BE2C (cell line): ENCODE measurements at places on chromosomes 11 and 22.

DNA sequence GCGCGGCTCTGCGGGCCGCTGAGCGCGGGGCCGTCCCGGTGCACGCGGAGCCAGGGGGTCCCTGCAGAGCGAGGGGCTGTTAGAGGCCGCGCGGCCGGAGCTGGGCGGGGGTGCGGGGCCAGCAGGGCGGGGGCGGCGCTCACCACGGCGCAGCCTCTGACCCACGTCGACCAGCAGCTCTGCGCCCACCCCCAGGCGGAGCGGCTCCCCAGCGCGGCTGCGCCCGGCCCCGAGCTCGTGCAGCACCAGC lies 385 bp upstream of the SCO2 start:
- no peak for DNase-seq

DNA sequence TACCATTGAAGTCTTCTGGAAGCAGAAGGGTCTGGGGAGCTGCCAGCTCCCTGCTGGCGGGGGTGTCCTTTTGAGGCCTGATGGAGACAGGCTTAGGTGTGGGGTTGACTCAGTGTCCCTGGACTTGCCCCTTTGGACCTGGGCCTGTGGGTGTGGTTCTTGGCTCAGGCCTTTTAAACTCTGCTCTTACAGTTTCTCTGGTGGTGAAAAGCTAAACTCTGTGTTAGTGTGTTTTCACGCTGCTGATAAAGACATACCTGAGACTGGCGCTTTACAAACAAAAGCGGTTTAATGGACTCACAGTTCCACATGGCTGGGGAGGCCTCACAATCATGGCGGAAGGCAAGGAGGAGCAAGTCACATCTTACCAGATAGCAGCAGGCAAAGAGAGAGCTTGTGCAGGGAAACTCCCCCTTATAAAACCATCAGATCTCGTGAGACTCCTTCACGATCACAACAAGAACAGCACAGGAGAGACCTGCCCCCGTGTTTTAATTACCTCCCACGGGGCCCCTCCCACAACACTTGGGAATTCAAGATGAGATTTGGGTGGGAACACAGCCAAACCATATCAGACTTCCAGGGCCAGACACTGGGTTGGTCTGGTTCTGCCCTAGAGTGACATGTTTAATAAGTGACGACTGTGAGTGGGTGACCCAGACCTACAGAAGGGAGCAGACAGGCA lies 26.5 kb downstream of the GRAMD4 start:
- no peak for DNase-seq

DNA sequence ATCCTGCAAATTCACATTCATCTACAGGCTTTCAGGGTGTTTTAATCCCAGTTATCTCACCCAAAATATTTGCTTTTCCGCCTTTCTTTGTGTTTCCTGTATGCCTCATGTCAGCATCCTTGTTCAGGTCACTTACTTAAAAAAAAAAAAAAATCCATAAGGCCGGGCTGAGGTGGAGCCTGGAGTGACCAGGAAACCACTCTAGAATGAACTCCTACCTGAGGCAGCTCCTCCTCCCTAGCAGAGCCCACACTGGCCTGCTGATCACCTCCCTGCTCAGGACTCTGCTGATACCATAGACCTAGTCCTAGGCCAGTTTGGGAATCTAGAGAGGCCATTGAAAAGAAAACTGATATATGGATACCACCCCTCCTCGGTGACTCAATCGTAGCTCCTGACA lies 8.7 kb upstream of the DGAT2 start:
- DNase-seq: no peak

- no peak for DNase-seq
These were observed 39.0 kb downstream of the WT1 start for GRCh38 chr11:32396331-32396730.

DNA sequence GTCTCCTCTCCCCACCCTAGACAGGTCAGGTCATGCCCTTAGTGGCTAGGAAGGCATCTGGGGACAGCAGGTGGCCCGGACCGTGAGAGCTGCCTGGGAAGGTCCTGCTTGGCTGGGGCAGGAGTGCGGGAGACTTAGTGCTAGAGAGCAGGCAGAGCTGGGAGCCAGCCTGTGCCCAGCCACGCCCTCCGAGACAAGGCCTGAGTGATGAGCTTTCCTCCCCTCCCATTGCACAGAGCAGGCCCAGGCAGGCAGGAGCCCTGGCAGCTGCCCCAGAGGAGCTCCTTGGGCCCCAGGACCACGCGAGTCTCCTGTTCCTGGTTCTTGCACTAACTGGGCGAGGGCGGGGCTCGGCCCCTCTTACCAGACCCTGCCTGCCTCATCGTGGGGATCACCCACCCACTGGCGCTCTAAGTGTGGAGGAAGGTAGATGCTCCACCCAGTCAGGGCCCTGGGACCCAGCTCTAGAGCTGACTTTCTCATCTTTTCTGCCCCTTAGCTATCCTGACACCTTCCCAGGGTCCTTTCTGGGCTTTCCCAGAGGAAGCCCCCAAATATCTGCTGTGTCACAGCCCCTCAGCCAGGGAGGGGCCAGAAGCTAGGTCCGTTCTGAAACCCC lies 44.9 kb downstream of the MACROD1 start:
- DNase-seq: peak; percentile 40

GRCh38 chr11:44033411-44033850 lies 14.3 kb upstream of the ACCSL start:
- DNase-seq: no peak

DNA sequence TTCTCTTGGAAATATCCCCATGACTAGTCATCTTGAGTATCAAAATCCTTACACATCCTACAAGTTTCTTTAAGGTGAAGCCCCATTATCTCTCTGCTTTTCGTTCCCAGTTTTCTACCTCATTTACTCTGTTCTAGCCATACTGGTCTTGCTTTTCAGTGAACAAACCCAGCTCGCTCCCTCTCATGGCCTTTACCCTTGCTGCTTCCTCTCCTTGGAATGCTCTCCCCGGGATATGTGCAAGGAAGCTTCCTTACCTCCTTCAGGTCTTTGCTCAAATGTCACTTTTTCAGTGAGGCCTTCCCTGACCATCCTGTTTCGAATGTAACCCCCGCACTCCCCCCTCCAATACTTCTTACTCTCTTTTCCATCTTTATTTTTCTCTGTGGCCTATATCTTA lies 331.8 kb downstream of the DYNC2H1 start:
- DNase-seq: no peak

- DNase-seq: no peak
These were observed 20.3 kb upstream of the SLN start for GRCh38 chr11:107731941-107732688.

DNA sequence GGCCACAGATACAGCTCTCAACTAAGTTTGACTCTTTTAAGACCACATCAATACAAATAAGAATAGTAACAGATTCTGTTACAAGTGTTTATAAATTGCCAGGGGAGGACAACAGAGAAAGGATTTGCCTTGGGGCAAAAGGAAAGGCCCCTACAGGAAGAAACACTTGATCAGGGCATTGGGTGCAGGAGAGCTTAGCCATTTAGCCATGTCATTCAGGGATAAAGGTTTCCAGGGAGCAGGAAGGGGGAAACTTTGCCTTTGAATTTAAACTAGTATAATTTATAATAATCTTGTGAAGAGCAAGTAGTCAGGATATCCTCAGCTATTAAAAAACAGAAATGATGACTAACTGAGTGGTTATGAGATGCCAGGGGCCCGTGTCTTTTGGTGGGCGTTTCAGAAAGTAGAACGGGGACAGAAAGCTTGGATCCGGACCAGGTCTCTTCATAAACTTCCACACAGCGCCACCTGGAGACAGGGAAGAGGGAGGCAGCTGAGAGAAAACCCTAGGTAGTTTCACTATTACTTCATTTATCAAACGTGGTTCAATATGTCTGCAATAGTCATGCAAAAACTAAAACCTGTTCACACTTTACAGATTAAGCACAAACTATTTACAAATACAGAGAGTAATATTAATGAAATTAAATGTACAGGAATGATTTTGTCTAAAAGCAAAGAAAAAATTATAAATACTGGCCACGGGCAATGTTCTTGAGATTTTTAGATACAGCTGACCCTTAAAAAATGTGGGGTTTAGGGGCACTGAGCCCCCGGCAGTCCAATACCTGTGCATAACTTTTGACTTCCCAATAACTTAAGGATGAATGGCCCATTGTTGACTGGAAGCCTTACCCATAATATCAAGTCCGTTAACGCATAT lies 11.0 kb upstream of the SLC5A4 start:
- DNase-seq: peak; percentile 70

DNA sequence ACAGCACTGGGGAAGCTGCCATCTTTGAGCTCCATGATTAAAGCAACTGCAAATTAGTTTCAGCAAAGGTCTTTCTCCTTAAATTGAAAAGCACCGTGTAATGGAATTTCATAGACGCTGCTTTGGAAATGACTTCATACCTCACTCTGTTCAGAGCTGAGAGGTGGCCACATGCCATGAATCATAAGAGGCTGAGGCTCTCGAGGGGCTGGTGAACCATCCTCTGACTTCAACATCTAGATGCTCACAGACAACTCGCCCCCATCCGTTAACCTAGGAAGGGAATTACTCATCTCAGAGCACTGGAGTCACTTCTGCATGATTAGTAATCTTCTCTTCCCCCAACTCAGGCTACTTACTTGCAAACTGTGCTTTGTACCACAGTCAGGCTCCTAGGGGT lies 122.3 kb downstream of the RCN1 start:
- DNase-seq: no peak

GRCh38 chr11:107898270-107898669 lies 30.0 kb upstream of the RAB39A start:
- DNase-seq: no peak

GRCh38 chr11:134045799-134046635 lies 22.9 kb upstream of the JAM3 start:
- DNase-seq: peak; percentile 79

DNA sequence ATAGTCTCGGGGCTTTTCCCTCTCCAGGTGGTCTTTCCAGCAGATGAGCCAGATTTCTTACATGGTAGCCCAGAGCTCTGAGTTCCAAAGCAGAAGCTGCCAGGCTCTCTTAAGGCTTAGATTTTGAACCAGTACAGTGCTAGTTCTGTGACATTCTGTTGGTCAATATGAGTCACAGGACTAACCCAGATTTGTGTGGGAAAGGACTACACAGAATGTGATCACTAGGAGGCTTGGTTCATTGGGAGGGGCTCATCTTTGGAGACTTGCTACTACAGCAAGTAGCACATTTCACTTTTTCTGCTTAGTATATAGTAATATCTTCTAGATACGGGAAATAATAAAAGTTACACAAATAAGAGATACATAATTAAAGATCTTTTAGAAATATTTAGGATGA lies 24.1 kb downstream of the RNF214 start:
- no peak for DNase-seq

DNA sequence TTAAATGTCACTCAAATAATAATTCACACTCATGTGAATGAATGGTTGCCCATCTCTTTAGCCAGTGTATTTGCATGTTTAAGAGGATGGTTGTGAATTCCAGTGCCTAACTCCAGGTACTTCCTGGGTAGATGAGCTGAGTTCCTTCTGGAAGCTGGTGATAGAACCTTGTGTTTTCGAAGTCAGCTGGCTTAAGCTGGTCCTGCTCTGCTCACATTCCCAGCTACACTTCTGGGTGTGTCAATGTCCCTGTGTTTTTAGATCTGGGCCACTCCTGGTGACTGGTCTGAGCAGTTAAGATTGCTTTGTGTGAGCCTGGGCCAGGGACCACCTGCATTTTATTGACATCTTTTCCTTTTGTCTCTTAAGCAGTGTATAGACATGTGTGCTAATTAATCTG lies 10.6 kb downstream of the TEAD1 start:
- DNase-seq: no peak

DNA sequence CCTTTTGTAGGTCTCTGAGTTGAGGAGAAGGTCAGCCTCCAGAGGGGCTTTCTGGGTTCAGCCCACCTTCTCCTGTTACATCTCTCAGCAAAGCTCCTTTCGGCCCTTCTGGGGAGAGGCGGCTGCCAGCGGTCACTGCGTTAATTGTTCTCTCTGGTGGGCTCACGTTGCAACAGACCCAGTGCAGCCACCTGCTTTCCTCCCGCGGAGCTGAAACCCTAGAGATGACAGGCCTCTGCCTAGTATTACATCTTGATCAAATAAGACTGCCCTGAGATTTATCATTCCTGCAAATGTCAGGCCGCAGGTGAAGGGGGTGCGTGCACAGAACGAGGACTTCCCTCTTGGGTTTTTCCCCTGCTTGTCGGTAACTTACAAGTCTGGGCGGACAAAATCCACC lies 43.2 kb upstream of the CREB3L1 start:
- no peak for DNase-seq

DNA sequence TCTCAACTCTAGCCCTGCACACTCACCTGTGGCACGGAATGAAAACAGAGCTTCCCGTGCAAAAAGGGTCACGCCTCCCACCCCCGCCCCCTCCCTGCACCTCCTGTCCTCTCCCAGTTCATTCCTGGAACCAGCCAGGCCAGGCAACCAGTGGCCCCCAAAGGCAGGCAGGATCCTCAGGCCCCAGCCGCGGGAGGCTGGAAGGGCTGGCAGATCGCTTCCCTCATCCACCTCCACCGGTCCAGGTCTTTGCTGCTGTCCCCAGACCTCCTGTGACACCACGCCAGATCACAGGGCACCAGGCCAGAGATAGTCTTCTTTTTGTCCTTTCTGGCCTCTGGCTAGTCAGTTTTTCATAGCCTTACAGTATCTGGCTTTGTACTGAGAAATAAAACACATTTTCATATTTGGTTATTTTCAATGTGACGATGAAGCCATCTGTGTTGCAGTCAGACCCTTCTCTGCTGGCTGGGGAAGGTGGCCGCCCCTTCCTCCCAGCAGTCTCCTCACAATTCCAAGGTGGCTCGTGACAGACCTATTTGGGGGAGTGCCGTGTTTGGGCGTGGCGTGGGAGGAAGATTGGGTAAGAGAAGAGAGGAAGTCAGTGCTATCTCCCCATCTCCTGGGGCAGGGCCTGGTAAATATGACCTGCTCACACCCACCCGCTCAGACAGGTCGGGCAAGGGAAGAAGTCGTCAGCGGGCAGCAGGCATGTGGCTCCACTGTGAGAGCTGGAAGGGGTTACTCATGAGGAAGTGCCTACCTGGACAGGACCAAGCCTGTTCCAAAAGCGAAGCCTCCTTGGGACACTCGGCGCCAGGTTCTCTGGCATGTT lies 9.1 kb downstream of the SSH3 start:
- no peak for DNase-seq
